ENCODE measurements at places on chromosomes 3 and 15. TPM values are rescaled to one million over a fixed set of nuclear protein-coding genes. Genes with fewer than 3 reads are reported as not detected.

The WDR49 gene
- under 0.01 TPM for total RNA-seq

The ASB14 gene
- total RNA-seq, result not detected

The GABRB3 gene
- 0.57 TPM for total RNA-seq

The NR2E3 gene
- 0.27 TPM for total RNA-seq

The RBMS3 gene
- 49.6 TPM for total RNA-seq

The CRTC3 gene
- 24.1 TPM for total RNA-seq

The TMOD2 gene
- total RNA-seq, result 6.0 TPM

All from thoracic aorta endothelial cell (primary cell).